ENCODE measurements at places on chromosomes 3 and 15.

DNA sequence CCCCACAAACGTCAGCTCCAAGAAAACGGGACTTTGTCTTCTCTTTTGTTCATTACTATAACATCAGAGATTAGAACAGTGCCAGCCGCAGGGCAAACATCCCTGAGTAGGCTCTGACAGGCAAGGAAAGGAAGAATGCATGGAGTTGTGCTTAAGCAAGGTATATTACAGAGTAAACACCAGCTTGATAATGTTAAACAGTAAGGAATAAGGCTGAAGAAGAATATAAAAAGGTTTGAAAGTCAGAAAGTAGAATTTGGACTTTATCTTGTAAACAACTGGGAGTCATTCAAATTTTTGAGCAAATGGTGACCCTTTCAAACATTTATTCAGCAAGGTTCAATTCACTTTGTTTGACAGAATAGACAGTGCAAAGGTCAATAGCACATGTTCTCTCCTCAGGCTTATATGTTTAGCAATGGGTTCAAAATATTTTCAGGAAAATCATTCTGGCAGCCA, 11.0 kb downstream of the GABPB1 start:
- DNase-seq = no peak

GRCh38 chr3:36524560-36524959, 144.3 kb downstream of the STAC start:
- DNase-seq = no peak

- no peak for DNase-seq
Measured at GRCh38 chr15:23854203-23854911, 167.3 kb upstream of the NDN start.

DNA sequence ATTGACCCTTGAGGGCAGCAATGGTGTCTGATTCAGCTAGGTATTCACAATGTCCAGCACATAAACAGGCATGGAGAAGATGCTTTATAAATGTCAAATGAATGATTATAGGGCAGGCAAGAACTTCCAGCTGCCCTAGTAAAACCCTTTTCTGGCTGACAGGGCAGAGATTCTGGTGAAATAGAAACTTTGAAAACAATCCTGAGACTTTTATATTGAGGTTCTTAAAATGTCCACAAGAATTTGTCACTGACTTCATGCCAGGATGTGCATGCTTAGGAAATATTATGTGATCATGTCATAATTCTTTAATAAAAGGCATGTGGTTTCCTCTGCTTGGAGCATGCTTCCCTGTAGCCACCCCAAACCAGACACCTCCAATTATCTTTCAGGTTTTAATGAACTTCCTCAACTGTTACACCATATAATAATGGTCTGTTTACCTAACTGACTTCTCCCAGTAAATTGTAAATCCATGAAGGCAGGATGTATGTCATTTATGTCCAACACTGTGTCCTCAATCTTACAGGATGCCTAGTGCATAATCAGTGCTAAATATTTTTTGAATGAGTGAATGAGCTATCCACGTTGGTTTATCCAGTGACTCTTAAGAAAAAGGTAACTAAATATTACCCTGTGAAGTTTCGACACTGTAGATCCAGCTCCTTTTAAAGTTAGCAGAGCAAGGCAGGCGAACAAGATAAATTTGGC, 43.4 kb upstream of the CLRN1 start:
- no peak for DNase-seq

- DNase-seq = no peak
Measured at GRCh38 chr15:73930790-73931281, 4.6 kb downstream of the LOXL1 start.

GRCh38 chr15:25226360-25226759, 212.5 kb downstream of the UBE3A start:
- no peak for DNase-seq

DNA sequence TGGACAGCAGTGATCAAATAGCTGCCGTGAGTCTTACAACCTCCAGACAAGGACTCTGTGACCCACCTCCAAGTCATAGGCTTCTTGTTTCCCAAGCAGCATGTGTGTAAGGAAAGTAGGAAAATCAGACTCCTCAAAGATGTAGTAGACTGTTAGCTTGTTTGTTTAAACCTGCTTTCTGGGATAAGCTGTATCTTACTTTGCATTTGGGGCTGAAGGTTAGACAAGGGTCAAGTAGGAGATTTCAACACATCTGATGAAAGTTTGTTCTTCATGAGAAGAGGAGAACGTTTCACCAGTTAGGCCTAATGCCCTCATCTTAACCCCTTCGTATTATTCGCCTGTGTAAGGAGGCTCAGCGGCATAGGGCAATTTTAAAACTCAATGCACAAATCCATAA, 756.4 kb upstream of the NR2F2 start:
- no peak for DNase-seq

GRCh38 chr3:180633722-180634121, 31.8 kb downstream of the TTC14 start:
- no peak for DNase-seq

GRCh38 chr3:46553154-46553553, 12.9 kb downstream of the LRRC2 start:
- no peak for DNase-seq

- no peak for DNase-seq
Measured at GRCh38 chr3:43932921-43933320, 242.2 kb downstream of the ABHD5 start.

DNA sequence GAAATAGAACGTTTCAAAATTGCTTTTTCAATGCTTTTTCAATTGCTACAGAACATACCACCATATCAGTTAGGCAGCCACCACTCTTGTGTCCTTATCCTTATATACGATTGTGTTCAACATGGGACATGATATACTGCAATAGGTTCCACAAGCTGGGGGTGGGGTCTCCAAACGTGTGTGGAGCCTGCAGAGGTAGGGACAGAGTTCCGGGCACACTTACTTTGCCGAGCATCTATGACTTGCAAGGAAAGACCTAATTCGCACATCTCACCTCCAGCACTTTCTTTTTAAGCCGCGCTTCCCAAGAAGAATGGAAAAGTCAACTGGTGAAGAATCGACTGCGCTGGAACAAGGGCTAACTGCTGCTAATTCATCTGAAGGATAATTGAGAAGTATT, 39.6 kb upstream of the SFMBT1 start:
- DNase-seq = no peak

DNA sequence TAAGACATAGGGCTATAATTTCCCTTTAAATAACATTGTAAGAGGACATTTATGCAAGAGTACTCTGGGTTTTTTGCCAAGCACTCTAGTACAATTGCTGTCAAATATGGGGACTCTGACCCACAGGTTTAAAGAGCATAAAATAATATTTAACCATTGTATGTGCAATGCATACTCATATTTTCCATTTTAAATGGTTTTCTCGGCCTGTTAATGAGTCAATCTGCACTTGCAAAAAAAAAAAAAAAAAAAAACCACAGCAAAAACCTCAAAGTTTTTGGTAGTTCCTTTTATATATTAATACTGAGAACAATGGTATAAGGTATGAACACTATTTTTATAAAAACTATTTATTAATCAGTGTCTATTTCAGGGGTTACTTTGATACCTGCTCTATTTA, 304.0 kb upstream of the CBLB start:
- DNase-seq = no peak

- DNase-seq = no peak
Measured at GRCh38 chr3:86895202-86895601, 95.7 kb downstream of the VGLL3 start.
